ENCODE measurements at places on chromosomes 3 and 15.

DNA sequence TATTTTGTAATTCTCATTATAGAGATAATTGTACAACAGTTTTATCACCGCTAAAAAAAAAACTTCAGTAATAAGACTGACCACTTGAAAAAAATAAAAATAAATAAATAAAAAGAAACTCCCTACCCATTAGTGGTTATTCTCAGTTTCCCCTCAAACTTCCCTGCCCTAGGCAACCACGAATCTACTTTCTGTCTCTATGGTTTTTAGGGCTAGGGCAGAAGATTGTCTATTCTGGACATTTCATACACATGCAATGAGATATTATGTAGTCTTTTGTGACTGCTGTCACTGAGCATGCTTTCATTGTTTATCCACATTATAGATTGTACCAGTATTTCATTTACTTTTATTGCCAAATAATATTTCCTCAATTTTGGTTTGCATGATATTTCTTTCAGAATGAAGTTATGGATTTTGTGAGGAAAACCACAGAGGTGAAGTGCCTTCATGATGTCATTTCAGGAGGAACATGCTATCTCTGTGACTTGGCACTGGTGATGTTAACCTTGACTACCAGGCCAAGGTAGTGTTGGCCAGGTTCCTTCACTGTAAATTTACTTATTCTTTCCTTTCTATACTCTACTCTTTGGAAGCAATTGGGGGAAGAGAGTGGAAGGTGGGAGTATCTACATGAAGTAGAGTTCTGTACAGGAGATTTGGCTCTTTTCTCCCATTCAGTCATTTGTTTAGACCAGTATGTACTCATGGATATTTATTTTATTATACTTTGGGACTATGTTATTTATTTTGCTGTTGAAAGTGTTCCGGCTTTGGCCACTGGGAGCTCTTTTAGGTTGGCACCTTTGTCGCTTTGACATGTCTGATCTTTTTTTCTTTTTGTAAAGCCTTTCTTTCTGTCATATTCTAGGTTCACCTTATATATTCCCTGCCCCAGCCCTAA is 86.3 kb downstream of the GMPS start:
- no peak for DNase-seq

DNA sequence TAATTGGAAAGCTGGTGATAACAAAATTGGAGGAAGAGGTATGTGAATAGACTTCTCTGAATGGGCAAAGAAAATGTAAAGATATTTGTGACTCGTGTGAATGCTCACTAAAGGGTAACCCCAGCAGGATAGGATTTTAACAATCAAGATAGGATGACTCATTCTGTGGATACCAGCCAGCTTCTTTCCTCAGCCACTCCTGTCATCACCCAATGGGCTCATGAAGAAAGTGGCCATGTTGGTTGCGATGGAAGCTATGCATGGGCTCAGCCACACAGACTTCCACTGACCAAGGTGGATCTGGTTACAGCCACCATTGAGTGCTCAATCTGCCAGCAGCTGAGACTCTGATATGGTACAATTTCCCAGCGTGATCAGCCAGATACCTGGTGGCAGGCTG is 40.9 kb downstream of the STRIT1 start:
- no peak for DNase-seq

DNA sequence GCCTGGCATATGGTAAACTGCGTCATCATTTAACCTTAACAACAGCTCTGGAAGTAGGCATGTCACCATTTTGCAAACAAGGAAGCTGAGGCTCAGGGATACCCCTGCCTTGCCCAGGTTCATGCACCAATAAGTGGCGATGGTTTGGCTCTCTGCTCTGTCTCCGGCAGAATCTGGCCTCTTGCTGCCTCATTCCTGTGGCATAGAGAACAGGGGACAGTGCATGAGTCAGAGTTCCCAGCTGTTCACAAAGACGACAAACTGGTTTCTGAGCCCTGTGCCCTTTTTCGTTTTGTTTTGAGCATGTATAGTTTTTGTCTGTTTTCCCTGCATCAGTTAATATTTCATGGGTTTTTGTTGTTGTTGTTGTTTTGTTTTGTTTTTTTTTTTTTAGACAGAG is 236.8 kb downstream of the OPA1 start:
- no peak for DNase-seq

DNA sequence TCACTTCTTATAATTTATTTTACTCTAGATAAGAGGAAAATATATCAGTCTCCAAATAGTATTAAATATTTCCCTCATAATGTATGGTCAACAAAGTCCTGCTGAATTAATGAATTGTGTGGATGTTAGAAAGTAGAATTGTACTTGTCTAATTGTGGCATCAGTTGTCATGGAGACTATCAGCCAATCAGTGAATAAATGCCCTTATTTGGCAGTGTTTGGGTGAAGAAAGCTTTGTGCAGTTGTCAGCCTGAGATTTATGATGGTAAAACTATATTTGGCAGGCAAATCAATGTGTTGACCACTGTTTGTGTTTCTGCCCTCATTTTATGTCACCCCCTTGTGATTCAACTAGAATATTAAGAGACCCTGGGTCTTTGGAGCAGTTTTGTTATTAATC is 293.6 kb upstream of the MDFIC2 start:
- DNase-seq, result no peak

GRCh38 chr3:89353465-89353864 is 246.0 kb downstream of the EPHA3 start:
- DNase-seq, result no peak

DNA sequence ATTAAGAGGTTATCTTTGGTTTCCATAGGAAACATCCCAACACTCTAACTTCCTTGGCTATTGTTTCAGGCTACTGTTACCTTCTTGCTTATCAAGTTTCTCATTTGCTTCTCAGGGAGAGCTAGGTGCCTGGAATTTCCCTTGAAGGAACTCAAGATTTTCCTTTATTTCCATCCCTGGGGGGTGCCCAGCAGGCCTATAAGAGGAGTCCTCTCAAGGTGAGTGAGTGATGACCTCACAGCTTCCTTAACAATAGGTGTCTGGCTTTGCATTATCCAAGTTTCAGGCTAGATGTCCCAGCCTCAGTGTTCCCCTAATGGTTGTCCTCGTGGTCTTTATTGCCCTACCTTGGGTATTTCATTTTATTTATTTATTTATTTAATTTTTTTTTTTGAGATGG is 12.1 kb upstream of the CTSH start:
- DNase-seq, result no peak

GRCh38 chr3:44870375-44871061 is 3.9 kb upstream of the TGM4 start:
- no peak for DNase-seq

DNA sequence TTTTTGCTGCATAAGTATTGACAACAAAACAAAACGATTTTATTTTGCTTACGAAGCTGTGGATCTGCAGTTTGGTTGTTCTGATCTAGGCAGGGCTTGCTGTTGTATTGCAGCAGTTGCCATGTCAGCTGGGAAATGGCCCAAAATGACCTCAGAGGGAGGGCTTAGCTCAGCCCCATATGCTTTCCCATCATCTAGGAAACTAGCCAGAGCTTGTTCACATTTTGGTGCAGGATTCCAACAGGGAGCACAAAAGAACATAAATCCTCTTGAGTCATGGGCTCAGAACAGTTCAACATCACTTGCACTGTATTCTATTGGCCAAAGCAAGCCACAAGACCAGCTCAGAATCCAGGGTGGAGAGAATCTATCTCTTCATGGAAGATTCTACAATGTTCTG is 42.2 kb upstream of the ROBO2 start:
- no peak for DNase-seq

DNA sequence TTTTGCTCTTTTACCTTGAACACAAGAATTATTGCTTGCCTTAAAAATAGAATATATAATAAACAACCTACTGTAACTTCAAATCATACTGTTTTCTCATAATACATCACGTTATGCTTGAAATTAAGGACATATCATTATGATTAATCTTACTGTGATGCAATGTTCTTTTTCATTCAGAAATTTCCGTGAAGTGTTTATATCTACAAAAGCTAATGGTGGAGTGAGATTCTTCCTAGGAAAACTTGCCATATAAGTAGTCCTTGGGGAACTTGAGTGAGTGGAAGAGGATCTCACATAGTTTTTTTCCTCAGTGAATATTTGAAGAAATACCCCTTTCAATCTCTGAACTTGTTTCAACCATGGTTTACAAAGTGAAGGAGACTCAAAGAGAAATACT is 498.7 kb upstream of the CBLB start:
- no peak for DNase-seq

DNA sequence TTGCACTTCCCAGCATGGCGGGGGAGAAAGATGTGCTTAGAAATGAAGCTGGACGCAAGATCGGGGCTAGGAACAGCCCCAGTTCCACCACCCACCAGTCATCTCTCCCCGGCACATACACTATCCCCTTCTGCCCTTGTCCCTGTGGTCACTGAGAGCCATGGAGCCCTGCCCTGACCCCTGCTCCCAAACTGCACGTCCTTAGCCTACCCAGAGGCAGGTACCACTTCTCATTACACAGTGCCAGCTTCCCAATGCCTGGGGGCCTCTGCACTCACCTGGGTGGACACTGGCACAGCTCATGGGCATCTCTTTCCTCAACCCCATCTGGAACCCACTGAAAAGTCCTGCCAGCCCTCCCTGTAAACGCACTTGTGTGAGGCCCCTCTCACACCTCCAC is 139.3 kb upstream of the PRR20G start:
- no peak for DNase-seq

DNA sequence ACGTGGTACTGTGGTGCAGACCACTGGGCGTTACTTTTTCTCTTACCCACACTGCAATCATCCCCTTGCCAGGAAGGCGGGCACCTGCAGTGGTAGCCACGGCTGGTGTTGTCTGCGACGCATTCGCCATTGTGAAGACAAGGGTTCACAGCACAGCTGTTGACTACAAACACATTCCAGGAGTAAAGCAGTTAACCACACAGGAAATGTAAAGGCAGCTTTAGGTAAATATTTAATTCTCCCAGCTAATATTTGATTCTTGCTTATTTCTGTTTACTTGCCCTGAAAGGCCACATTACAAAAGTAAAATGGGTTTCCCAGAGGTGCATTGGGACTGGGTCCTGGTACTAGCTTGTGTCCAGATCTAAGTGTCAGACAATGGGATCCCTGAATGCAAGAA is 45.4 kb downstream of the HEG1 start:
- DNase-seq, result no peak

GRCh38 chr3:50423543-50423942 is 64.2 kb upstream of the TMEM115 start:
- no peak for DNase-seq

- DNase-seq, result no peak
These were observed 11.5 kb upstream of the MB21D2 start for GRCh38 chr3:192929146-192929545.

- no peak for DNase-seq
These were observed 919.1 kb downstream of the MCTP2 start for GRCh38 chr15:95150466-95150865.

GRCh38 chr3:110459021-110459420 is 612.6 kb upstream of the NECTIN3 start:
- DNase-seq, result no peak

GRCh38 chr3:186315581-186316354 is 46.3 kb downstream of the DGKG start:
- DNase-seq, result no peak

- DNase-seq, result no peak
These were observed 363.6 kb downstream of the RORA start for GRCh38 chr15:60865507-60865906.

- no peak for DNase-seq
These were observed 29.9 kb downstream of the MME start for GRCh38 chr3:155110022-155110421.

DNA sequence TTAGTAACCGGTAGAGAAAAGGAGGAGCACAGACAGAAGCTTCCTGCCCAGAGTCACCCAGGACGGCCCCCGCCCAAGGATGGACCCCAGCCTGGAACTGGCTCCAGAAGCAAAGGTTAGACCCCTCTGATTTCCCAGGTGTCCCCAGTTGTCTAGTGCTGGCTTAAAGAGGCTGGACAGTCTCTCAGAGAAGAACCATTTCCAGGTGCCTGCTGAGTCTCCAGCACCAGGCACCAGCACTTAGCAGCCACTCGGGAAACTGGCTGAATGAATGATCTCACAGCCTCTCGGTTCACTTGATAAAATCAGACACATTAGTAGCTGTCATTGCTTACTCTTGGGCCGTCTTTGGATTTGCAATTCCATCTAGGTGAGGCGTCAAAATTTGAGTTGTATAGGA is 139.7 kb upstream of the HES1 start:
- DNase-seq, result no peak

GRCh38 chr15:80549654-80550053 is 145.5 kb upstream of the ABHD17C start:
- no peak for DNase-seq

DNA sequence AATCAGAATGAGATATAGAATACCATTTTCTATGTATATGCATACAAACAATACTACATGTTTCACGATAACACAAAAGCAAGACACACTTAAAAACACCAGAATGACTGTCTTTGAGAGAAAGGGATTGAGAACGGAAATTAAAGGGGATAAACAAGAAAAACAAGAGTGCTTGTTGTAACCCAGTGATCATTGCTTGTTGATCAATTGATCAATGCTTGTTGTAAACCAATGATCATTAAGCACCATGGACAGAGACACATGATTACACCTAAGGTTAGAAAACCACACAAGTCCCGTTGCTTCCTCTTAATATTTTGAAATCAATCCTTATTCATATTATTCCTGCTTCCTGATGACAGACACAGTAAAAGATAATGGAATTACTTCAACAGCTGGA is 1.1 kb upstream of the OR4F15 start:
- no peak for DNase-seq

DNA sequence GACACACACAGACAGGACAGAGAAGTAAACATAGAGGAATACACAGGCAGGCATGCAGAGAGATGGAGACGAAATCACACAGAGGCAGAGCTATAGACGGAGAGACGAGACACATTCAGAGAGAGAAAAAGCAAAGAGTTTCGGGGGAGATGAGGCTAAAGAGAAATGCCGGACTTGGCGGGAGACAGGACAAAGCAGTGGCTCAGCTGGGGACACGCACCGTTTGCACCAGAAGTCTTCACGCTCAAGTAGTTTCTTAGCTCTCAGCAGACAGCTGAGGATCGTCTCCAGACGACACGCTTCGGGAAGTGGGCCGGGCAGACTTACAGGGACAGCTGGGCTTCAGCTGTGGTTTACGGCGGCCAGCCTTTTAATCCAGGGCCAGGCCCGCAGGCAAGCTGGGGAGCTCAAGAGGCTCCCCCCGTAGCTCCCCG is 56.2 kb upstream of the DLG1 start:
- DNase-seq, result no peak

DNA sequence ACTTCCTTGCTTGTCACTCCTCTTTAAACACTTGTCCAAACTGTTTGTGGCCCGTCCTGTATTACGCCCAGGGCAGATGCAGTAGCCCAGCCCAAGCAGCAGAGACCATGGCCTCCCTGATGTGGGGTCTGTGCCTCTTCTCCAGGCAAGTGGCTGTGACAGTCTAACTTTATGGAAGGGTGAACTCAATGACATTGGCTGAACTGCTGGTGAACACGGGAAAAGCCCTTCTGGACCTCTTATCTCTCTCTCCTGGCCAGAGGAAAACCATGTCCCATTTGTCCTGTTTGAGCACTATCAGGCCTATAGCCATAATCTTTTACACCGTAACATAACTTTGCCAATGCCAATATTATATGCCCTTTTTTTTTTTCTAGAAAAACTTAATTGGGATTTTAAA is 67.6 kb downstream of the SMAD3 start:
- no peak for DNase-seq

GRCh38 chr3:159760046-159760445 is 228.6 kb upstream of the IL12A start:
- DNase-seq, result no peak
